Small intestine (tissue), 16 donors: ENCODE measurements at places on chromosomes 6 and 20. TPM values are rescaled to one million over a fixed set of nuclear protein-coding genes. Genes with fewer than 3 reads are reported as not detected.

DNA sequence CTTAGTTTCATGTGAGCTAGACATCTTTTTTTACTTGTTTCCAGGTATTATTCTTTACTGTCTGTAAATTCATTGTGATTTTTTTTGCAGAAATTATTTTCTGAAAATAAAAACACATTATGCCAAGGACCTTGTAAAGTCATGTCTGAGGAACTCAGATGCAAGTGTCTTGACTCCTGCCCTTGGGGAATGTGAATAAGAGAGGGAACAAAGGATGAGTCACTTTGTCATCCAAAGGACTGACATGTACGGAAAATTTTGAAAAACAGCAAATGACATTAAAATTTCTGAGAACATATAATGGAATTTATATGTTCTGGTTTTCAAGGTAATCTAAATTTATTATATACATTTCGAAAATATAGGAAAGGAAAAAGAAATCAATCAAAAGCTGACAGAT is 660.4 kb downstream of the CD109 start:
- no peak for DNase-seq

GRCh38 chr6:106517706-106518105 is 111.6 kb downstream of the RTN4IP1 start:
- no peak for DNase-seq

- DNase-seq = no peak
These were observed 319.6 kb downstream of the FARS2 start for GRCh38 chr6:5580736-5581581.

GRCh38 chr6:144335914-144336313 is 50.8 kb downstream of the UTRN start:
- peak; percentile 48 for DNase-seq

The C6orf58 gene
- not detected for polyA plus RNA-seq

The SLC22A3 gene
- 5.6 TPM for polyA plus RNA-seq
